ENCODE measurements at places on chromosomes 5 and 9. TPM values are rescaled to one million over a fixed set of nuclear protein-coding genes. Genes with fewer than 3 reads are reported as not detected.
A peak's percentile ranks its signal among the peaks of the same experiment; 100 is the strongest.

Gene TBC1D13
- 15.7 TPM for total RNA-seq

Gene KCTD16
- total RNA-seq = 0.65 TPM

Gene HTR1A
- total RNA-seq = not detected

Gene DHFR
- total RNA-seq = 23.8 TPM

Gene CER1
- total RNA-seq = not detected

DNA sequence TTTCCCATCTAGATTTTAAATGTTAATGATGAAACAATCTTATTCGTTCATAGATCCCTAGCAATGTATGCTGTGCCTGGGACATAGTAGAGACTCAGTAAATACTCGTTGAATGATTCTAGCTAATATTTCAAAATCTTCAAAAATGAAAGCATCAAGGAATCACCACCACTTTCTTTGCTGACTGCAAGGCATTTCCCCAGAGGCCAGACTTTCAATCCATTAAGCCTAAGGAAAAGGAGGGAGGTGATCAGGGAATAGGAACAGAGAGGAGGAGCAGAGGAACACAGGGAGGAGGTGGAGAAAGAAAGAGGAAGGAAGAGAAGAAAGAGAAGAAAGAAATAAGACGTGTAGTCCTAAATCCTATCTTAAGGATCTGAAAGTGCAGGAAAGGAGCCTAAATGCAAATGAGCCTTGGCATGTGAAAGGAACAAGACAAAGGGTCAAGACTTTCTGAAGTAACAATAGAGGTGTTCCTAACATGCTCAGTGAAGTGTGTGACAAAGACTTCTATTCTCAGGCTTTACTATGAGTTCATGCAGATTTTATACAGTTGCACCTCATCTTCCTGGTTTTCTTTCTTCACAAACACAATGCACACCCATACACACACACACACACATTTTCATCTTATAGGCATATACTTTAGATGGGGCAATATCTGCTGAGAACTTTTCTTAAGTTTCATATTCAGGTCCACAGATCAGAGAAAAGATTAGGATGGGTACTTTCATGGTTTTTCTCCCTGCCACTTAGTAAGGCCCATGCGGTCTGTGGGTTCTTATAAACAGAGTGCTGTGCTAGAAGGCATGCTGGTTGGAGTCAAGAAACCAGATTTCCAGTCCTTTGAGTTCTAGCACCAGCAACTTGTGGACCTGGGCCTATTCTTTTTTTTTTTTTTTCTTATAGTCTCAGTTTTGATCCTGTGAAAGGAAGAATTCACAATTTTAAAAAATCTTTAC, 512.2 kb upstream of the TNC start:
- peaks cover 37% of the 10 kb centered on the region for H3K4me1 ChIP-seq
- no peaks in the 10 kb centered on the region for H3K27me3 ChIP-seq
- H3K36me3 ChIP-seq = no peaks in the 10 kb centered on the region
- no peak for DNase-seq
- no peak overlapping the region for H3K4me3 ChIP-seq

- no peaks in the 10 kb centered on the region for H3K36me3 ChIP-seq
- peak; percentile 35 for DNase-seq
- H3K4me1 ChIP-seq = peaks cover 17% of the 10 kb centered on the region
- H3K27me3 ChIP-seq = no peaks in the 10 kb centered on the region
- H3K4me3 ChIP-seq = peak overlapping the region; percentile 86
These were observed 584 bp downstream of the LMAN2 start for GRCh38 chr5:177350776-177351391.

- H3K27ac ChIP-seq = peak overlapping the region; percentile 48
- H3K27me3 ChIP-seq = no peaks in the 10 kb centered on the region
- H3K36me3 ChIP-seq = peaks cover 15% of the 10 kb centered on the region
These were observed 14.6 kb downstream of the LCN10 start for GRCh38 chr9:136728080-136728547.

DNA sequence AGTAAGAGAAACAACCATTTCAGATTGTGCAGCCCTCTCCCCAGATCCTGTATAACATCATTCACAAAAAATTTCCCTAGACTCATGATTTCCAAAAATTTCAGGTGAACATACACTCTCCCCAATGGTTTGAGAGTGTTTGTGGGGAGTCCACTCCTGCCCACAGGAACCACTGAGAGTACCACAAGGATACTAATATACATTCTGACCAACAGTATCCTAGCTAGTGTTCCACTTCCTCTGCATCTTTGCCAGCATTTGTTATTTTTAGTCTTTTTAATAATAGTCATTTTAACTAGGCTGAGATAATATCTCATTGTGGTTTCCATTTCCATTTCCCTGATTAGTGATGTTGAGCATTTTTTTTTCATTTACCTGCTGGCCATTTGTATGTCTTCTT, 155.4 kb downstream of the DTWD2 start:
- no peak overlapping the region for H3K27ac ChIP-seq
- H3K36me3 ChIP-seq = no peaks in the 10 kb centered on the region
- H3K4me3 ChIP-seq = no peak overlapping the region
- no peak for DNase-seq

- no peak for DNase-seq
- no peaks in the 10 kb centered on the region for H3K4me1 ChIP-seq
- H3K27ac ChIP-seq = no peak overlapping the region
These were observed 14.1 kb upstream of the STRBP start for GRCh38 chr9:123282362-123283047.

DNA sequence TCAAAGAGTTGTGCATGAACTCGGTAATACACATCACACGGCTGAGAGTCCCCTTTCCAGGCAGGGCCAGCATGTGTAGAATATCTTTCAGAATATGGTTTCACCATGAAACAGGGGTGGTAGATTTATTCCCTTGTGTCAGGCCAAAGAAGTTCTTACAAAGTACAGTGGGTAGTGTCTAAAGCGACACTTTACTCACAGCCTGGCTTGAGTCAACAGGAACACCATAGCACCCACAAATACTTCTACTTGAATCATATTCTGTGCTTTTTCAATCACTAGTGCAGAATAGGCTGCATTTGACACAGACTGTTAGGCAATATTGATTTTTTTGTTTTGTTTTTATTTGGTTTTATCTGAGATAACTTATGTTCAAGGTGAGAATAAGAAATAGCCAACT, 12.6 kb downstream of the LSM11 start:
- H3K4me3 ChIP-seq = no peak overlapping the region
- H3K27me3 ChIP-seq = no peaks in the 10 kb centered on the region
- no peaks in the 10 kb centered on the region for H3K4me1 ChIP-seq

DNA sequence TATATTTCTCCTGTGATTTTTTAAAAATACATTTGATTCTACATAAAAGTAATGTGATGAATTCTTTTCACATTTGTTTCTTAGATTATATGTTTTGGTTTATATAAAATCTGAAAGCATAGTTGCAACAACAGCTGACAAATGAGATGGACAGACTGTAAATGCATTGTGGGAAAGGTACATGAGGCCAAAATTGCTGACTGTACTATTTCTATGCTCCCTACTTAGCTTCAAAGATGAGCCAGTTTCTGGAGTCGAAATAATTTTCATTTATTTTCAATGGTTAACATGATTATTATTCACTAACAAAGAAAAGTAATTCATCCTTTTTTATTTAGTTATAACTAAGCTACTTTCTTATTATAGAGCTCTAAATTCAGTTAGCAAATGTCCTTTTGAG, 441.3 kb upstream of the CCNG1 start:
- no peaks in the 10 kb centered on the region for H3K4me1 ChIP-seq
- no peak overlapping the region for H3K4me3 ChIP-seq
- no peaks in the 10 kb centered on the region for H3K27me3 ChIP-seq
- no peak overlapping the region for H3K27ac ChIP-seq

GRCh38 chr9:96129747-96130146, 172.2 kb downstream of the HSD17B3 start:
- peaks cover 12% of the 10 kb centered on the region for H3K27me3 ChIP-seq
- DNase-seq = no peak
- no peaks in the 10 kb centered on the region for H3K36me3 ChIP-seq
- H3K27ac ChIP-seq = no peak overlapping the region
- peaks cover under 1% of the 10 kb centered on the region for H3K4me1 ChIP-seq

DNA sequence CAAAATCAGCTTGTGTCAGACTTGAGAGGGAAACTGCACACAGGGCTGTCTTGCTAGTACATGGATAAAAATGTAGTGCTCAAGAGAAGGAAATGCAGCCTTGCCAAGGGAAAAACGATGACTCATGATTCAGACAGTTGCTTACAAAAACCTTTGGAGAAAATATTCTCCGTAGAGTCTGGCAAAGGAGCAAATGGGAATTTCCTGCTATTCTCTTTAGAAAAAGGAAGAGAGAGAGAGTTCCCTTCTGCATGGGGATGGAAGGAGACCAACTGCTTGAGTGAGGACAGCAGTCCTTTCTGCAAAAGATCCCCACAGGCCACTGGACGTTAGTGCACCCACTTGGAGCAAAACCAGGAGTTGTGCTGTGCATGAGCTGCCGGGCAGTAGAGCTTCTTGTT, 7.6 kb downstream of the IFNB1 start:
- DNase-seq = peak; percentile 95
- peak overlapping the region; percentile 56 for H3K27ac ChIP-seq
- H3K4me3 ChIP-seq = peak overlapping the region; percentile 61

- no peaks in the 10 kb centered on the region for H3K27me3 ChIP-seq
- no peak overlapping the region for H3K4me3 ChIP-seq
- peaks cover 13% of the 10 kb centered on the region for H3K4me1 ChIP-seq
- peaks cover 22% of the 10 kb centered on the region for H3K36me3 ChIP-seq
- peak; percentile 66 for DNase-seq
These were observed 28.4 kb upstream of the SUSD1 start for GRCh38 chr9:112203536-112203935.

DNA sequence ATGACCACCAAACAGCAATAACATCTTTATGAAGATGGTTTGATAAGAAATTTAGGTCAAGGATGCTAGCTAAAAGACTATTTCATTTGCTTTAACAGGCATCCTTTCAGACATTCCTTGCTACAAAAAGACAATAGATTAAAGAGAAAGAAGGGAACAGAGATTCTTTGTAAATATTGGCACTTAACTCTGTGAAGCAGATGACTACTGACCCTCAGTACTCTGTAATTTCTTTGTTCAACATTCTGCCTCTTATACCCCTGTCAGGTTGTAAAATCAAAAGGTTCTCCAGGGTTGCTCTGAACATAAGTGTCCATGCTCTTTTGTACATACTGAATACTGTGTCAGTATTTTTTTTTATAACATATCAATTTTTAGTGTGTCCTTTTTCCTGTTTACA, 610.6 kb upstream of the GRAMD2B start:
- DNase-seq = no peak
- no peak overlapping the region for H3K27ac ChIP-seq
- H3K4me1 ChIP-seq = no peaks in the 10 kb centered on the region
- no peaks in the 10 kb centered on the region for H3K27me3 ChIP-seq
- no peaks in the 10 kb centered on the region for H3K36me3 ChIP-seq

DNA sequence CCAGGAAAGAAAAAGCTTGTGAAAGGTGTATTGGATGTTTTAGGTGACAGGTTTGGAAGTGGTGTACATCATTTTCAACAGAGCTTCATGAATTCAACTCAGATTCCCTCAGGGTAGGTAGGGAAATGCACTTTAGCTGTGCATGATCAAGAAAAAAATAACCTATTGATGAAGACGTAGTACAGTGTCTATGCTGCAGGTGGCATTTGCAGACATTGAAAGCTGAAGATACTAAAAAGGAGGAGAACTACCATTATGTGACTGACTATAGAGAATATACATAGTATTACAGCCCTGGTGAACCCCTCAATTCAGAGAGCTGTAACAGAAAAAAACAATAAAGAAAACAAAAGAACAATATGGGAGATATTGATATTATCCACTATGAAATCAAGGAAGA, 2344.7 kb upstream of the ACO1 start:
- no peaks in the 10 kb centered on the region for H3K4me1 ChIP-seq
- H3K27me3 ChIP-seq = no peaks in the 10 kb centered on the region
- H3K27ac ChIP-seq = no peak overlapping the region
- DNase-seq = no peak
- H3K4me3 ChIP-seq = no peak overlapping the region

DNA sequence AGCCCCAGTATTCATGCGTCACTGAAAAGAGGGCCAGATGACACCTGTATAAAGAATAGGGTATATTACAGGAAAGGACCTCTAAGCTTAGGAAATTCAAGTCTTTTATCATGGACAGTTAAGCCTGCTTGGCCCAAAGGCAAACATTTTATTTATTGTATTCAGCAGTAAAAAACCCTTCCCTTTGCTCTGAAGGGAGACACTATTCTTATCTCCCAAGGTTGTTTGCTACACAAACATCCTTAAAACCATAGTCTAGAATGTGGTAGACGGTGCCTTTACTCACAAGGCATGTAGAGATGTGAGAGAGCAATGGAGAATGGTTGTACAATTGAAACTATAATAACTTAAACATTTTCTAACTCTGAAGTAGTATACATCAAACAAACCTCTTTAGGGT, 33.9 kb downstream of the FTMT start:
- no peak for DNase-seq
- no peaks in the 10 kb centered on the region for H3K27me3 ChIP-seq
- no peak overlapping the region for H3K4me3 ChIP-seq

- H3K36me3 ChIP-seq = no peaks in the 10 kb centered on the region
- DNase-seq = peak; percentile 88
- 0 out of 2 replicates have a peak overlapping the region, but pooled peaks have one; percentile 7 for H3K4me3 ChIP-seq
- H3K27ac ChIP-seq = peak overlapping the region; percentile 64
- peaks cover 59% of the 10 kb centered on the region for H3K4me1 ChIP-seq
These were observed 45.9 kb downstream of the TEK start for GRCh38 chr9:27154908-27155307.

- no peak for DNase-seq
- H3K27me3 ChIP-seq = peaks cover 95% of the 10 kb centered on the region
- H3K4me3 ChIP-seq = peak overlapping the region; percentile 12
- H3K27ac ChIP-seq = no peak overlapping the region
- H3K36me3 ChIP-seq = no peaks in the 10 kb centered on the region
- H3K4me1 ChIP-seq = 0 out of 2 replicates have a peak, but pooled peaks cover 4% of the 10 kb centered on the region
These were observed 1.5 kb downstream of the NKX2-5 start for GRCh38 chr5:173233347-173234128.

GRCh38 chr5:83687124-83687619, 33.5 kb downstream of the HAPLN1 start:
- no peaks in the 10 kb centered on the region for H3K4me1 ChIP-seq
- H3K27ac ChIP-seq = no peak overlapping the region
- no peaks in the 10 kb centered on the region for H3K36me3 ChIP-seq
- no peak for DNase-seq

DNA sequence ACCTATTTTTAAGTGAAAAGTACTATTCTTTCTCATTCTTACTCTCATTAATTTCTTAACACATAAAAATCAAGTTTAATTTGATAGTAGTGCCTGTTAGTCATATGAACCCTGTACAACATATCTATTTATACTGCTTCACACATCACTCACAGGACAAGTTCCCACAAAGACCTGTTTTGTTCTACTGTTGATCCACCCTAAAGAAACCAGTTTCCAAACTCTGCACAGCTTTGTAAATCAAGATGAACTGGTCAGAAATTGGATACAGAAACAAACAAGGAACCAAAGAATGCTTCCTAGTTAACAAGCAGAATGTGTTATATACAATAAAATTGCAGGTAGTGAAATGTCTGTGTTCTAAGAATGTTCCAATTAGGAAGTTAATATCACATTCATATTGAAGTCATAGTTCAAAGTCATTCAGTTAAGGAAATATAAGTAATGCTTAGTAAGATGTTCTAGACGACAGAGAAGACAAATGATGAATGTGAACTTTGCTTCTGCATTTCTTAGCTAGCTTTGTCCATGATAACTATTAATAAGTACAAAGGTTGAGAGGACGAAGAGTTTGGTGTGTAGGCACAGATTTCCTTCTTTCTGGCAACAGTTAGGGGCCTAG, 33.4 kb downstream of the C9orf85 start:
- H3K27me3 ChIP-seq = no peaks in the 10 kb centered on the region
- no peaks in the 10 kb centered on the region for H3K36me3 ChIP-seq
- H3K27ac ChIP-seq = no peak overlapping the region

GRCh38 chr9:79352322-79352721, 219.4 kb upstream of the TLE4 start:
- H3K36me3 ChIP-seq = no peaks in the 10 kb centered on the region
- H3K27ac ChIP-seq = no peak overlapping the region
